A172 (cell line): ENCODE measurements at places on chromosomes 16 and 17.

GRCh38 chr17:48910370-48910769 is 2.2 kb downstream of the UBE2Z start:
- no peak for DNase-seq

DNA sequence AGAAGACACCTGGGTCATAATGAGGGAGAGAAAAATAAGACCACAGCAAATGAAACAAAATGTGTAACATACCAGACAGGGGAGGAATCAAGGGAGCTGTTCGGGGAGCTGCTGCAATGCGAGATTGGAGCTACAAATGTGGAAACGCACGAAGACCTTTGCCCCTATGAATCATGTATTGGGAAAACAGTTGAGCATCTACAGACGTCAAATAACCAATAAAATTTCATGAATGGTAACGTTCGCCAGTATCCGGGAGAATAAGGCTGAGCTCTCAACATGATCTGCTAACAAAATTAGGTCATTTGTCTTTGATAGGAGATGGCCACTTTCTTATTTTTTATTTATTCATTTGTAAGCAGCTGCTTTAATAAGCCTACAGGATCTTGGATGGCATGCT is 486.2 kb upstream of the RBFOX1 start:
- no peak for DNase-seq

GRCh38 chr16:86899151-86899550 is 320.8 kb downstream of the FOXL1 start:
- DNase-seq, result no peak

DNA sequence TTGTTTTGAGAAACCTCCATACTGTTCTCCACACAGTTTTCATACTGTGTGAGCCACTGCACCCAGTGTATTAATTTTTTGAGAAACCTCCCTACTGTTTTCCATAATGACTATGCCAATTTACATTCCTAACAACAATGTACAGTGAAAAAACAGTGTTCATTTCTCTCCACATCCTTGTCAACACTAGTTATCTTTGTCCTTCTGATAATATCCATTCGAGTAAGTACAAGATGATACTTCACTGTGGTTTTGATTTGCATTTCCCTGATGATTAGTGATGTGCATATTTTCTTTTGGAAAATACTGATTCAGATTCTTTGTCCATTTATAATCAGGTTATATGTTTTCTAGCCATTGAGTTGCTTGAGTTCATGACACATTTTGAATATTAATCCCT is 462.0 kb downstream of the CDH11 start:
- DNase-seq, result no peak

GRCh38 chr17:19868079-19868395 is 301 bp upstream of the ULK2 start:
- no peak for DNase-seq

GRCh38 chr17:74449773-74450172 is 16.7 kb upstream of the CD300A start:
- DNase-seq, result no peak

GRCh38 chr16:10130538-10130937 is 51.7 kb downstream of the GRIN2A start:
- DNase-seq, result no peak

DNA sequence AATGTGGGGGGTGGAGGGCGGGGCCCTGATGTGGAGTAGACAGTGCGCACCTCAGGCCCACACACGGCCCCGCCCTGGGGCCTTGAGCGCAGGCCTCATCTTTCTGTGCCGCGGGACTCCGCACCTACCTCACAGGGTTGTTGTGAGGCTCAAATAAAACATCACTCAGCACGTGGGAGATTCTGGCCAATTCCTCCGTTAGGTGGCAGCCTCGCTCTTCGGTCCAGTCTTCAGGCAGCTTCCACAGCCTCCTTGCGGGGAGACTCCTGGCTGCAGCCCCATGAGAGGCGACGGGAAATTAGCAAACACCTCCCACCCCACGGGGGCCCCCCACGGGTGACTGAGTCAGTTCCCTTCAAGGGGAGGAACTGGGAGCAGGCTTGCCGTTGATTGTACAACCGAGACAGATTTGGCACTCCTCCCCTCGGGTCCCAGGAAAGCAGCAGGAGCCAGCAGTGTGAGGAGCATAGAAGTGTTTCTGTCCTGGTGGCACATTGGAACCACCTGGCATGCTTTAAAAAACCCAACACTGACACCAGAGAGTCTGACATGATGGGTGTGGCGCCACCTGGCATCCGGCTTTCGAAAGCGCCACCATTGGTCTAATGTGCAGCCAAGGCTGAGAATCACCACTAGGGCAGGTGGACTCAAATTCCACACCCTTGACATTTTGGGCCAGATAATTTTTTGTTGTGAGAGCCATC is 7.6 kb downstream of the MRM1 start:
- no peak for DNase-seq

- no peak for DNase-seq
Observed at GRCh38 chr17:6137716-6138502, 67.7 kb downstream of the WSCD1 start.

DNA sequence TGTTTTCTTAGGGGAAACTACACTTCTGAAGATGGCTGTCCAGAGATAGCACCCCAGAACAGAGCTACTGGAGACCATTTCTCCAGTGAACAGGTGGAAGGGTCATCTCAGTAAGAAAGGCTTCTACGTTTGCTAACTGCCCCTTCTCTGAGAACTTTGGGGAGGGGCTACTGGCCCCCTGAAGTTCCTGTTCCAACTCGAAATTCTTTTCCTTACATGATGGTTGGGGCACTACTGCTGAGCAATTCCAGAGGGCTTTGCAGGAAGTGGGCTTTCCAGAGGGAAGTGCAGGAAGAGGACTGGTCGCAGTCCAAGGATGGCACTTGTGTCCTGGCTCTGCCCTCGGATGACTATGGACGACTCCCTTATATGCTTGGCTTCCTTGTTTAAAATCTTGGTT is 31.2 kb downstream of the TOM1L2 start:
- DNase-seq, result peak; percentile 33

GRCh38 chr17:61495161-61495857 is 43.1 kb downstream of the TBX4 start:
- peak; percentile 98 for DNase-seq

GRCh38 chr17:68737761-68738443 is 136.7 kb upstream of the FAM20A start:
- DNase-seq, result no peak

DNA sequence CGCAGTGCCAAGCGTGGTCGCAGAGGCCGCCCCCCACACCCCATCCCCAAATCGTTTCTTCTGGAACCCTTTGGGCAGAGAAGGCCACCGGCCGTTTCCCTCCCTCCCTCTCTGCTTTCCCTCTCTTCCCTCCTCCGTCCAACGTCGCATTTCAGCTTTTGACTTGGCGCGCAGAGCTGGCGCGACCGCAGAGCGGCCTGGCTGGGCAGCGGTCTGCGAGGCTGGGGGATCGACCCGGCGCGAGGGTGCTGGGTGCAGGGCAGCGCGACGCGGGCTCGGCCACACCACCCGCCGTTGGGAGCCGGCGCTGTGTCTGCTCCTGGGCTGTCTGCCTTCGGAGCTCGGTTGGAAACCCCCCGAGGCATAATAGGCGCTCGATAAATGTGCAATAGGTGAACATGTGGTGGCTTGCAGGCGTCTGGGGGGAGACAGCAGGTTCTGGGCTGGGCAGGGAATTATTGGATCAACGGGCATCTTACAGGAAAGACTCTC is 2.8 kb upstream of the NTN3 start:
- DNase-seq, result no peak

DNA sequence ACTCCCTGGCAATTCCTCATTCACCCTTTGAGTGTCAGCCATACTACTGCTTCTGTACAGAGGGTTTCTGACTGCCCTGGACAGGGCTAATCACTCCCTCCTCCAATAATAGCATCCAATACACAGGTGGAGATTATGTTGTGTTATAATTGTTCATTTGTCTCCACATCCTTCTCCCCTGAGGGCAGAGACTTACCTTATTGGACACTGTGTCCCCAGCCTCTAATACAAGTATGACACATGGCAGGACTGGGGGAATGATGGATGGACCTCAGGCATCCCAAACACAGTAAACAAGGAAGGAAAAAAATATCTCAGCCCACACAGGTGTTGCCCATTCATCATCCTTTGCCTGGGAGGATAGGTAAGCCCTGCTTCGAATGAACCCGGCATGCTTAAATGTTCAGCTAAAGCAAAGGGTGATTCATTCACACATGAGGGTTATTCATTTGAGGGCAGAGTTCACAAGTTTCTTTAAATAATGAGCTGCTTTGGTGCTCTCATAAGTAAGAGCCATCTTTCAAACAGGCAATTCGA is 34.8 kb downstream of the MMD start:
- DNase-seq, result no peak

- peak; percentile 16 for DNase-seq
Observed at GRCh38 chr16:526181-527014, 1.1 kb upstream of the CAPN15 start.

DNA sequence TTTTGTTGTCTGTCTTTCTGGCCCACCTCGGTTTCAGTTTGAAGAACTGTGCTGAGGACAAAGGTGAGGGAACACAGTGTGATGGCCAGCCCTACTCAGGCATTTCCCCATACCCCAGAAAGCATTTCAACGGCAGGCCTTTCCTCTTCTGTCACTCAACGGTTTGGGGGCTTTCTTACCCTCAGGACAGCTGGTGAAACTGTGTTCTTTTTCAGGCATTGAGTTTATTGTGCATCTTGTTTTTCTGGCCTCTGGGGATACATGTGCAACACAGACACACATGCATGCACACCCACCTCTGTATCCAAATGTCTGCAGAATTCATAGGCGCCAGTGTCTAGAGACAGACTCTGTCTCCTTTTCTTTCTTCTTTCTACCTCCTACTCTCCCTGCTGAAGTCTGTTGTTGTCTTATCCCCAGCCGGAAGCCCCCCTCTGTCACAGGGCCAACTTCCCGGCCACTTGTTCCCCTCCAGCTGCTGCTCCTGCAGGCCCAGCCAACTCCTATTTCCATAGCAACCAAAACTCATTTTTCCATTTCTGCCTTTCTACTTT is 17.0 kb downstream of the CHD9 start:
- no peak for DNase-seq

DNA sequence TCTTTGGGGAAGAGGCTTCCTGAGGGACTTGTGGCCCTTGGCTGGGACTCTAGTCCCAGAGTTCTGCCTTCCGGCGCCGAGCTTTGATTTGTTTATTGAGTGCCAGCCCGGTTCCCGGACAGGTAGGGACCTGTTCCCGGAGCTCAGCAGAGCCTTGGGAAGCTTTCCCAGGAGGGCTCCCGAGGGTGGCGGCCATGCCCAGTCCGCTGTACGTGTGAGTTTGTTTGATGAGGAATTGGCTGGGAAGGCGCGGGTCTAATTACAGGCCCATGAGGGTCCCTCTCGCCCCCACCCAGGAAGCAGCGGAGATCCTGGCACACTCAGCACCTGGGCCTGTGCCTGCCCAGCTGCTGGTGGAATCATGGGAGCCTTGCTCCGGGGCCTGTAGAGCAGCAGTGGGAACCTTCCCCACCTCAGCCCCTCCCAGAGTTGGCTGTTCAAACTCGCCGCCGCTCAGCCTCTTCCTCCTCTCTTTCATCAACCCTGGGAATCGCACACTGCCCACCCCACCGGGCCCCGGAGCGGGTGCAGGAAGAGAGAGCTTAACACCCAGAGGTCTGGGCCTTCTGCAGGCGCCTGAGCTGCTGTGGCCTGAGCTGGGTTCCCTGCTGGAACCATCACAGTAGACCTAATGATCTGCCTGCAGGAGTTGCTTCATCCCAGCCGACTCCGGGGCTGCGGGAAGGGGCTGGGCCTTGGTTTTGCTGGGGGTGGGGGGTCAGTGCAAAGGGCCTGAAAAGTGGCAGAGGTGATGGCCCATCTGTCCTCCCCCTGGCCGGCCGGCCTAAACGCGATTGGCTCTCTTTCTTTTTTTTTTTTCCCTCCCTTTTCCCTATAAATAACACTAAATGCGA is 313.7 kb downstream of the SEC14L1 start:
- no peak for DNase-seq

GRCh38 chr17:79530361-79531105 is 80.3 kb downstream of the RBFOX3 start:
- no peak for DNase-seq

DNA sequence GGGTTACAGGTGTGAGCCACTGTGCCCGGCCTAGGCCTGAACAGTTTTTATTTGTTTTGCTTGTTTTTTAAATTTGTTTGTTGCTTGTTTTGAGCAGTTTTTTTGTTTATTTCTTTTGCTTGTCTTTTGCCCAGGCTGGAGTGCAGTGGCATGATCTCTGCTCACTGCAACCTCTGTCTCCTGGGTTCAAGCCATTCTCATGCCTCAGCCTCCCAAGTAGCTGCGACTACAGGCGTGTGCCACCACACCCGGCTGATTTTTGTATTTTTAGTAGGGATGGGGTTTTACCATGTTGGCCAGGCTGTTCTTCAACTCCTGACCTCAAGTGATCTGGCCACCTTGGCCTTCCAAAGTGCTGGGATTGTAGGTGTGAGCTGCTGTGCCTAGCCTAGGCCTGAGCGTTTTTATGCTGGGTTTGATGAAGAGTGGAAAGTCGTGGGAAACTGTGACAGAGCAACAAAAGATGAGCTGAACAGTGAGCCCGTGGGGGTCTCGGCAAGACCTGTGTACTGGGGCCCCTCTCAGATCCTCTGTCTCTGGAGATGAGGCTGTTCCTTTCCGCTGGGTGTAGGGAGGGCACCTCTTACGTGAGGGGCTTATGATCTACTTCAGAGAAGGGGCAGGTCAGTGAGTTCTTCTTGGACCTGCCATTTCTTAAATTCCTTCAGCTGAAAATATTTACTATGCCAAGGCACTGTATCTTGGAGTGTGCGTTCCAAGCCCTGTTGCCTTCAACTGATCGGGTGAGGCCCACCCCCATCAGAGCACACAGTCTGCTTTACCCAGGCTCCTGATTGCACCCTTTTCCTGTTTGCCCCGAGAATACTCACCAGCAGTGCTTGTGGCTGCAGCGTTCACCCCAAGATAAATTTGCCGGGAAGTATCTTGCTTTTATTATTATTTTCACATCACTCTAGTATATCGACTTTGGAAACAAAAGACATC is 322.1 kb downstream of the SEC14L1 start:
- no peak for DNase-seq

GRCh38 chr17:37820995-37821713 is 76.3 kb upstream of the HNF1B start:
- DNase-seq, result peak; percentile 56

- peak; percentile 93 for DNase-seq
Observed at GRCh38 chr16:21302898-21303528, 24.9 kb upstream of the CRYM start.

- DNase-seq, result no peak
Observed at GRCh38 chr16:56870276-56870888, 5.4 kb downstream of the SLC12A3 start.

DNA sequence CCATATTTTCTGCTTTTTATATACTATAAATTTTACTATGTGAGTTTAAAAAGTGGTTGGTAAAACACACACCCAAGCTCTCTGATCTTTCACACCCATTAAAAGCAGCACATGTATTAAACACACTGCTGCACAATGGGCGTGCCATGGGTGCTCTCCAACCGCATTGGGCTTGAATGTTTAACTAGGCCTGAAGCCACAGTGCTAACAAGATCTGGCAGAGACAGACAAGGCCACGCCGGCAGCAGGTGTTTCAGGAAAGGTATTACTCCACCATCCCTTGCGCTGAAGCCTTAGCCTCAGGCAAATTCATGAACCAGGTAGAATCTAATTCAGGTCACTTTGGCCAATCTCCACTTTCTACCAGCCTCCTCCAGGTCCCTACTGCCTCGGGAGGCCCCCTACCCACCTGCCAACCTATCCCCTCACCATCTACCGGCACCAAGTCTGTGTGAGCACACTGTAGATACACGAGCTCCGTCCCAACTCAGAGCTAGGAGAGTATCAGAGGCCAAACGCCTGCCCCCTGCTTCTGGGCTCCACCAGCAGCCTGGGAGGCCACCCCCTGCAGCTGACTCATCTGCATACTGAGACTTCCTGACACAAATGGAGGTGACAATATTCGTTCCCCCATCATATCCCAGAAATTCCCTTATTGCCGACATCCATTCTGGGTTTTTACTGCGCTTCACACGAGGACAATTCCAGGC is 95.0 kb downstream of the ADCY9 start:
- no peak for DNase-seq
